ENCODE measurements at places on chromosomes 7 and 10. TPM values are rescaled to one million over a fixed set of nuclear protein-coding genes. Genes with fewer than 3 reads are reported as not detected.

GOLGA7B gene
- 0.93 TPM for polyA plus RNA-seq

STOX1 gene
- 1.8 TPM for polyA plus RNA-seq

GHRHR gene
- not detected for polyA plus RNA-seq

HHEX gene
- 4.7 TPM for polyA plus RNA-seq

SLC25A13 gene
- 11.9 TPM for polyA plus RNA-seq

AKR1D1 gene
- polyA plus RNA-seq: not detected

VWA2 gene
- 6.2 TPM for polyA plus RNA-seq

KNDC1 gene
- polyA plus RNA-seq: 0.05 TPM

CRYGN gene
- not detected for polyA plus RNA-seq

MRLN gene
- not detected for polyA plus RNA-seq

NFE2L3 gene
- polyA plus RNA-seq: 4.4 TPM

Data from stomach (tissue), 19 donors.